ENCODE measurements at places on chromosomes 13 and 19.
A peak's percentile ranks its signal among the peaks of the same experiment; 100 is the strongest.

GRCh38 chr19:33376423-33376822, 2.9 kb downstream of the CEBPG start:
- DNase-seq: peak; percentile 88

DNA sequence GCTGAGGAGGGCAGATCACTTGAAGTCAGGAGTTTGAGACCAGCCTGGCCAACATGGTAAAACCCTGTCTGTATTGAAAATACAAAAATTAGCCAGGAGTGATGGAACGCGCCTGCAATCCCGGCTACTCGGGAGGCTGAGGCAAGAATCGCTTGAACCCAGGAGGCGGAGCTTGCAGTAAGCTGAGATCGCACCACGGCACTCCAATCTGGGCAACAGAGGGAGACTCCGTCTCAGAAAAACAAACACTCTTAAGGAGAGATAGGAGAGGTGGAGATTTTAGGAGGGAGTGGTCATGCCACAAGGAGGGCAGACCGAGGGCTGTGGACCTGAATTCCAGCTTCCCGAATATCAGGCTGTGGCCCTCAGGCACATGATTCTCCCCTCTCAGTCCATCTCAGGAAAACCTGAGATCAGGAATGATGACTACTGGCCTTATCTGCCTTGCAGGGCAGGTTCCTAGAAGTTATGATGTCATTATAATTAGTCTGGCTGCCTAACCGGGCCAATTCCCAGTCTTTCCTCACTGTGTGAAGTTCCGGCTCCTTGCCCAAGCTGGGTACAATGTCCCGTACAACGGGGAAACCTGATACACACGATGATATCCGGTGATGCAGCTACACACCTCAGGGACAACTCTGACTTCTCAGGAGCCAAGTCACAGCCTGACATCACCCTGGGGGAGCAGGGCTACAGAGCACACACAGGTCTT, 2.5 kb downstream of the SLC35E1 start:
- no peak for DNase-seq

GRCh38 chr13:33169273-33169980, 116.1 kb downstream of the STARD13 start:
- DNase-seq: peak; percentile 92

DNA sequence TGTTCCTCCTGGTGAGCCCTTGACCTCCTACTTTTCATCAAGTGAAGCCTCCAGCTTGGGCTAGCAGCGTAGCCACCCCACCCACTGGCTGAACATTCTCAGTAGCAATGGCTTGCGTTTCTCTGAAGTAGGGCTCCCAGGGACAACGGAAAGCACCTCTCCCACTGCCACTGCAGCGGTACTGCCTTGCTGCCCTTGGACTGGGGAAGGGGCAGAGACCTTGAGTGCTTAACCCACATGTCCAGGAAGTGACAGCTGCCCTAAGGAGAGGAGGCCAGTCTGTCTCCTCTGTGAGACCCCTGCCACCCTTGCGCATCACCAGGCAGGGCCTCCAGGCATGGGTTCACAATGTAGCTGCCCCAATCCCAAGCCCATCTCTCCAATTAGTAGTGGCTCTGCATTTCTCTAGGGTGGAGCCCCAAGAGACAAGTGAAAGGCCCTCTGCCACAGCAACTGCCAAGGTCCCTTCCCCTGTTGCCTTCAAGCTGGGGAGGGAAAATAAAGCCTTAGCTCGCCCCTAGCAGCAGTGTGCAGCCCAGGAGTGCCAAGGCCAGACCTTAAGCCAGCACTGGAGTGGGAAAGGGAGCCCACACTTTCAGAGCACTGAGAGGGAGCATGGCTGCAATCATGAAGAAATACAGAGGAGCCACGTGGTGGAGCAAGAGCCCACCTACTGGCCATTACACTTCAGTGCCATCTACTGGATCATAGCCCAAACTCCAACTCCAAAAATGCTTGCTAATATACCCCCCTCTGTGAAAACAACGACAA, 175.9 kb upstream of the TRPC4 start:
- DNase-seq: peak; percentile 52

GRCh38 chr13:100666124-100666523, 8.5 kb downstream of the TMTC4 start:
- no peak for DNase-seq

DNA sequence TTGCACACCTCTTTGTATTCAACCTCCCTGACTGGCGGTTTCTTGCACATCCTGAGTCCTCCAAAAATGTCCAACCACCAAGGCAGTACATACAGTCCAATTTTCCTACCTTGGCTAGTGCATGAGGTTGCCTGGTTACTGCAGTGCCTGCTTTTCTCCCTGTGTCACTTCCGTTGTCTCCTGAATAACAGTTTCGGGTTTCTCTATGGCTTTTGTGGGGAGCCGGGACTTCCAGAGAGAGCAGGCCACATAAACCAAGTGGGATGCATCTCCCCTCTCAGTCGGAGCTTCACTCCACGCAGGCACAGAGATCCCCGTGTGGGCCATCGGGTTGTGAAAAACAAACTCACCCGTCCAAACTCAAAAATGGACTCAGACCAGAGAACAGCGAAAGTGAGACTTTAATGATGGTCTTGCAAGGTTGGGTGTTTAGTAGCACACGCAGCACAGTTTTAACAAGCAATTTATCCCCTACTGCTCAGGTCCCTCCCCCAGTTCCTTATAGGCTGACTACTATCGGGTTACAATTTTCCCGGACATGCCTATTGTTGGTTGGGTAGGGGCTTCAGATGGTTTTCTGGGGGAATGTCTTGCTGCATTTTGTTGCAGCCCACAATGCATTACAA, 173.1 kb downstream of the POU4F1 start:
- DNase-seq: no peak

DNA sequence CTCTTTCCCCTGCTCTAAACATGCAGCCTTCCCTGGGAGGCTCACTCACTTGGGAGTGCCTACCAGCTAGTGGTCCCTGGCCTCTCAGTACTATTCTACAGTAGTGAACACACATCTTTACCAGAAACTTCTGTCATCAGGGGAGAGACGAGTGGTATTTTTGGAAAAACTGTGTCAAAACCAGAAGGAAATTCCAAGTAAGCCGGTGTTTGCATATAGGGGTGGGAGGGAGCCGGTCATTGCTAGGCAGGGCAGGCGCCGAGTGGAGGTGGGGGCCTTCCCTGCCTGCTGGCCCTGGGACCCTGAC, 7.0 kb downstream of the RPS9 start:
- DNase-seq: no peak

GRCh38 chr19:5625641-5626040, 2.8 kb downstream of the SAFB start:
- no peak for DNase-seq

DNA sequence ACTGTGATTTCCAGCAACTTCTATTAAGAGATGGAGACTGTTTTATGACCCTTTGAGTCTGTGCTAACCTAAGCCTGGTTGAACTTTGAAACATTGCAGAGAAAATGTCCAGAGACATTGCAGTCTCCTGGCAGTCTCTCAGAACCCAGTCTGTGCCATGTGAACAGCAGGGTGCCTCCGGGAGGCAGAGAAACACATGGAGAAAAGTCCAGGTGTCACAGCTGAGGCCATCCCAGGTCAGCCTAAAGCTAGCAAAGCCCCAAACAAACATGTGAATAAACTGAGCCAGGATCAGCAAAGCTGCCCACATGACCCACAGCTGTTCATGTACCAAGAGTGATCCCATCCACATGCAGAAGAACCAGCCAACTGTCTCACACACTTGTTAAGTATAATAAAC, 7.8 kb downstream of the CYP4F11 start:
- DNase-seq: no peak

GRCh38 chr13:66659286-66659685, 570.9 kb downstream of the PCDH9 start:
- DNase-seq: no peak

DNA sequence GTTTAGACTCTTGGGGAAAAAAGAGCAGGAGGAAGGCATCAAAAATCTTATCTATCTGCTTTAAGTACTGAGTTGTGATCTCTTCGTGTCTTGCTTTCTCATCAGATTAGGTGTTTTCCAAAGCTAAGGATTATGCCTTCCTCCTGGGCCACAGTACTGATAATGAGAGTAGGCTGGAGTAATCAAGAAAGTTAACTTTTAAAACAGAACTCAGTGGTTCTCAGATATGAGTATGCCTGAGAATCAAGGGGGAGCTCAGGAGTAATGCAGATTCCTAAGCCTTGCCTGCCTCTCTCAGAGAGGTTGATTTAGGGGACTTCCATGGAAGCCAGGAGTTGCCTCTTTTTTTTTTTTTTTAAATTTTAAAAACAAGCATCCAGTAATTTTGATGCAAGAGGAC, 23.5 kb downstream of the CDADC1 start:
- no peak for DNase-seq

DNA sequence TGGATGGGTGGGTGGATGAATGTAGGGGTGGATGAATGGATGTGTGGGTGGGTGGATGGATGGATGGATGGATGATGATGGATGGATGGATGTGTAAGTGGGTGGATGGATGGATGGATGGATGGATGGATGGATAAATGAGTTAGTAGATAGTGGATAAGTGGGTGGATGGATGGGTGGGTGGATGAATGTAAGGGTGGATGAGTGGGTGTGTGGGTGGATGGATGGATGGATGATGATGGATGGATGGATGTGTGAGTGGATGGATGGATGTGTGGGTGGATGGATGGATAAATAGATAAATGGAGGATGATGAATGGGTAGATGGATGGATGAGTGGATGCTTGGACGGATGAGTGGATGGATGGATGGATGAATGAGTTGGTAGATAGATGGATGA, 3.2 kb downstream of the MCF2L start:
- no peak for DNase-seq

DNA sequence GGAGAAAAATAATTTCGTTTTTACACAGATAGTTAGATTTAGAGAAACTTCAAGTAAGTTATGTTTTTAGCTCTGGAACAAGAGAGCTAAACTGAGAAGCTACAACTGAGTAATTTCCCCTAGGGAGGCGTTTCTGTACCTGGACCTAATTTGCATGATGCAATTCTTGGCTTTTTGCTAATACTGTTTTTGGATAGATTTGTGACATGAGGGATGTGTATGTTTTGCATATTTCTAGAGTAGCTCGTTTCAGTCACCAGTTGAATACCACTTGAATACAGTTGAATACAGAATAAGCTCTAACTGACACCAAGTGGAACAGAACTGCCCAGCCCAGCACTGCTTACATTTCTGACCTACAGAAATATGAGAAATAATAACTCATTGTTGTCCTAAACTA, 1227.9 kb upstream of the SPRY2 start:
- no peak for DNase-seq

DNA sequence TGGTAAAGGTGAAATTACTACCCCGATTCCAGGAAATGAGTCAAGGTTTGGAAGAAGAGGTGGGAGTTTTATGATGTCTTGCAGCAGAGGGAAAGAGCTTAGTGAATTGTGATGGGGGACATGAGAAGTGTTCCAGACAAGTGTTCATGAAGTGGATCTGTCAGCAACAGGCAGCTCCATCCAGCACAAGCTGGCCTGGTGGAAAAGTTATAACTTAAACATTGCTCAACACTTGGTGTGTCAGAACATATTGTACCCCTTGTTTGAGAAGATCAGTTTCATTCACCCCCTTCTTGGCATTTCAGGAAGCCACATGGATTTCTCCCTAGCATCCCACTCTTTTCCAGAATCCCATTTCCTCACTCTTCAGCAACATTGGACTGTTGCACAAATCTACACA, 222.0 kb downstream of the B3GLCT start:
- no peak for DNase-seq

DNA sequence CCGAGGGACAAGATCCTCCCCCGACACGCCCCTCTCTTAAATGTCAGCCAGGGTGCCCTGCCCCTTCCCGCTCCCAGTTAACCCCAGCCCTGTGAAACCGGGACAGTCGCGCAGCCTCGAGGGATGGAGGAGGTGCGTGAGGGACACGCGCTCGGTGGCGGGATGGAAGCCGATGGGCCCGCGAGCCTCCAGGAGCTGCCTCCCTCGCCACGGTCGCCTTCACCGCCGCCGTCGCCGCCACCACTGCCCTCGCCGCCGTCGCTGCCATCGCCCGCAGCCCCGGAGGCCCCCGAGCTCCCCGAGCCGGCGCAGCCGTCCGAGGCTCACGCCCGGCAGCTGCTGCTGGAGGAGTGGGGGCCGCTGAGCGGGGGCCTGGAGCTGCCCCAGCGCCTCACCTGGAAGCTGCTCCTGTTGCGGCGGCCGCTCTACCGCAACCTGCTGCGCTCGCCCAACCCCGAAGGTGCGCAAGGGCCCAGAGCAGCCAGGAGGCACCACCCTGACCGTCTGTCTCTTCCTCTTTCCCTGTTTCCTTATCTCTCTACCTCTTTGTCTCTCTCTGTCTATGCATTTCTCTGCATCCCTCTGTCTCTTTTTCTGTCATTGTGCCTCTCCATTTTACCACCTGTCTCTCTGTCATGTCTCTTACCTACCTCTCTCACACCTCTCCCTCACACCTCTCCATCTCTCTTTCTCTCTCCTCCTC, at the start of gene NCCRP1:
Gene NCCRP1 (plus strand): TSS at position 105 of the 703 bp plus-strand sequence. CDS start 19 bp downstream, at position 124.
- no peak for DNase-seq

DNA sequence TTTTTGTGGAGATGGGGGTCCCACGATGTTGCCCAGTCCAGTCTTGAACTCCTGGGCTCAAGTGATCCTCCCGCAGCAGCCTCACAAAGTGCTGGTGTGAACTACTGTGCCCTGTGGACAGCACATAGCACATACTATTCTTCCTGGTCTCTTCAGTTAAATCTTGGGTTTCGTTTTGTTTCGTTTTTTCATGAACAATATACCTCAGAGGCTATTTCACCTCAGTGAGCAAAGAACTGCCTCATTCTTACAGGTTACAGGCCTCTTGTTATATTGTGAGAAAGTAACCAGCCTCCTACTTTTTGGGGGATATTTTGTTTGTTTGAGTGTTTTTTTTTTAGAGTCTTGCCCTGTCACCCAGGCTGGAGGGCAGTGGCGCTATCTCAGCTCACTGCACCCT, 1.3 kb upstream of the C3 start:
- no peak for DNase-seq

DNA sequence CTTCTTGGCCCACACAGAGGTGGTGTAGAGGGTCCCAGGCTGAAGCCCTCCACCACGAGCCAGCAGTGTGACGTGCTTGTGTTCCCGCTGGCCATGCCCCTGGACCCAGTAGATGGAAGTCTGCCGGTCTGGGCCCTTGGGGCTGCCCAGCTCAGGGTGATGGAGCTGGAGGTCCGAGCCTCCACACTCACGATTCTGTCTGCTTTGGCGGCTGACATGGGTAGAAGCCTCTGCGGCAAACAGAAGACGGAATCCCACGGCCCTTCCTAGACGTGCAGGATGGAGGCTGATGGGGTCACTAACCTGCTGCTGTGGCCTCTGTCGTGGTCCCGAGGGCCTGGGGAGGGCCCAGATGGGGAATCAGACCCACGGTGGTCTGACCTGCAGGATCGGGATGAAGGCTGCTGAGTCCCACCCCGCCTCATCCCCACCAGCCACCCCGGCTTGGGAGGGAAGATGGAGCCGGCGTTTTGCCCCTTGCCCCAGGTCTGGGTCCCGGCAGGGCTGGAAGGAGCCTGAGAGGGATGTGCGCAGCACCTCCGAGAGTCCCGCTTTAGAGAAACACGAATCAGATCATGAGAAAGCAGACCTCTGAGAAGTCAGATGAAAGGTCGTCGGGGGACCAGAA, 4.4 kb downstream of the TMEM86B start:
- DNase-seq: no peak

- DNase-seq: no peak
Measured at GRCh38 chr13:33958964-33959363, 141.0 kb downstream of the RFC3 start.
